ENCODE measurements at places on chromosomes 11 and 22.

DNA sequence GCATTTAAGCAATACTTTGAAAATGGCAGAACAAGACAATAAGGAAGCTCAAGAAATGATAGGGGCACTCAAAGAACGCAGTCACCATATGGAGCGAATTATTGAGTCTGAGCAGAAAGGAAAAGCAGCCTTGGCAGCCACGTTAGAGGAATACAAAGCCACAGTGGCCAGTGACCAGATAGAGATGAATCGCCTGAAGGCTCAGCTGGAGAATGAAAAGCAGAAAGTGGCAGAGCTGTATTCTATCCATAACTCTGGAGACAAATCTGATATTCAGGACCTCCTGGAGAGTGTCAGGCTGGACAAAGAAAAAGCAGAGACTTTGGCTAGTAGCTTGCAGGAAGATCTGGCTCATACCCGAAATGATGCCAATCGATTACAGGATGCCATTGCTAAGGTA, 51.9 kb downstream of the SPECC1L start:
- DNase-seq: no peak

GRCh38 chr11:20536365-20536764, 63.0 kb upstream of the SLC6A5 start:
- no peak for DNase-seq

DNA sequence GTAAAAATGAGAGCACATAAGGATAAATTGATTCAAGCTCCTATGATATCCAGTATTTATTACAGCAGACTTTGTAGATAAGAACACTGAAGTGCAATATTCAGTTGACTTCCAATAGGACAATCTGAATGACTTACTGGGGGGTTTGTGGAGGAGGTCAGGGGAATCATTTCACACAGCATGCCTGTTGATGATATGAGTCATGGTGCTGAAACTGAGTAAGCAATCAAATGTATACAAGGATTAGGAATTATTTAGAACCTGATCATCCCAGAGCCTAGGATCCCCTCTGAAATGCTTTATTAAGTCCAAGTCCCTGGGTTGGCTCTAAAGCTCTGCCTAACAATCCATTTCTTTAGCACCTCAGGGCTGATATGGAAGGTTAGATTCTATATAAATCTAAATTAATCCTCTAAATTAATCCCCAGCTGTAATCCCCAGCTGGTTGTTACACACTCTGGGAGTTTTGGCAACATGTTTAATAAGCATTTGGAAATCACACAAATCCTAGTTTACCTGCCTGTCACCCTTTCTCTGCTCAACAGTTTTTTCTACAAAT, 326.4 kb downstream of the GUCY1A2 start:
- DNase-seq: no peak

GRCh38 chr11:86117001-86117711, 48.3 kb upstream of the PICALM start:
- no peak for DNase-seq

DNA sequence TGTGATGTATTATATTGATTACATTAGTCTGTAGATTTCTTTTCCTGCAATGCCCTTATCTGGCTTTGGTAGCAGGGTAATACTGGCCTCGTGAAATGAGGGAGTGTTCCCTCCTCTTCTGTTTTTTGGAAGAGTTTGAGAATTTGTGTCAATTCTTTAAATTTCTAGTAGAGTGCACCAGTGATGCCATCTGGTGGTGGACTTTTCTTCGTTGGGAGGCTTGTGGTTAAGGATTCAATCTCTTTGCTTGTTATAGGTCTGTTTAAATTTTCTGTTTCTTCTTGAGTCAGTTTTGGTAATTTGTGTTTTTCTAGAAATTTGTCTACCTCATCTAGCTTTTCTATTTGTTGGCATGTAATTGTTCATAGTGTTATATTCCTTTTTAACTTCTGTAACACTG, 18.9 kb downstream of the SHANK3 start:
- peak; percentile 15 for DNase-seq

DNA sequence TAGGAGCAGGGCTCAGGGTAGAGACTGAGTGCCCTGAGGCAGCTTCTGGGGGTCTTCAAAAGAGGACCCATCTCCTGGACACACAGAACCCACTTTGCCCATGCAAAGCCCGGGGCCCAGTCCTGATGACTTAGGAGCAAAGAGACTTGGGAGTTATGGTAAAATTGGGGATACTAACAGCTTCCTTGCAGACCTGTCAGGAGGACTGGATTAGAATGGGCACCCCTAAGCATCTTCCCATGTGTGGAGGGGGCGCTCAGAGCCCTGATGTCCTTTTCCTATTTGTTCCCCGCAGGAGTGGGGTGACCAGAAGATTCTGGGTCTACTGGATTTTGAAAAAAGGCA, 100.0 kb downstream of the WNT7B start:
- no peak for DNase-seq

GRCh38 chr22:27108425-27109114, 451.2 kb downstream of the MIAT start:
- peak; percentile 50 for DNase-seq

DNA sequence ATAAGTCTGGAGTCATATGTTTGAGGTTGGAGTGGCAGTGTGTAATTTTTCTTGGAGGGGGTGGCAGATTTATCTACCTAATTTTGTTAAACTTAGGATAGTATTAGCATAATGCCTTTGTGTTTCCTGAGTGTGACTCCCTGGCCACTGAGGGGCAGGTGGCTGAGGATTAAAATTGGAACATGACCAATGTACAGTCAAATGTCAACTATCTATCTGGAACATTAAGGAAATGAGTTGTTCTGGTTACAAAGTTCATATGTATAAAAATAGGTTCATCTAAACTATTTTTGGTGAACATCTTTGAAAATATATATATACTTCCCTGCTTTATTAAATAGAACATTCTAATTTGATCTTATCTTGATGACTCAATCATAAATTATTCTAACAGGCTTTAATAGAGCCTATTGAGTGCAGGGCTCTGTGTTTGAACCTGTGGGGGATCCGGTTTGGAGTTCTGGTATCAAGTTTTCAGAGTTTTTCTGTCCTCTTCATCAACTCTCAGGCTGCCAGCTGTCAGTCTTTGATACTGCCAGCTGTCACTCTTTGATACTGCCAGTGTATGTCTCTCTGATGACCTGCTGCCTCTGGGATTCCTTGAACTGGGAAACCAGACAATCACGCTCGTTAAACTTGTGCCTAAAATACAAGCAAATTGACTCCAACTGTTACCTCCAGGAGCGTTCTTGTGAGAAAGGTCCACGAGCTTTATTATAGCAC, 309.6 kb downstream of the METTL15 start:
- no peak for DNase-seq

GRCh38 chr11:35066030-35066429, 72.9 kb upstream of the CD44 start:
- peak; percentile 11 for DNase-seq

- no peak for DNase-seq
Observed at GRCh38 chr22:44263547-44263946, 49.2 kb downstream of the SHISAL1 start.

GRCh38 chr22:37746366-37747079, 49.7 kb downstream of the TRIOBP start:
- no peak for DNase-seq

DNA sequence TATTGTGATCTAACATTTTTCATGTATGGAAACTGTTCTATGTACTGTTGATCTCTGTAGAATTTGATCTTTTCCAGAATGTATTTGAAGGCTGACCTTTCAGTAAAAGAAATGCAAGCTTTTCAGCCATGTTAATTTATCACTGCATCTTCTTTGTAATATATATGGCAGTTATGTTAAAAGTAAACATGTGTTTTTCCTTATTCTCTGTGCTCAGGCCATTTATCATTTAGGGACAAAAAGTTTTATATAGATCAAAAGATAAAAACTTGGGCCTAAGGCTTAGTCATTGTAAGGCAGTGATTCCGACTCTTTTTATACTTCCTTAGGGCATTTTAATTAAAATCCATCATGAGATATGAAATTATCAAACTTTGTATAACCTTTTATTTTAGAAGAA, 48.7 kb downstream of the KDM2A start:
- DNase-seq: no peak

DNA sequence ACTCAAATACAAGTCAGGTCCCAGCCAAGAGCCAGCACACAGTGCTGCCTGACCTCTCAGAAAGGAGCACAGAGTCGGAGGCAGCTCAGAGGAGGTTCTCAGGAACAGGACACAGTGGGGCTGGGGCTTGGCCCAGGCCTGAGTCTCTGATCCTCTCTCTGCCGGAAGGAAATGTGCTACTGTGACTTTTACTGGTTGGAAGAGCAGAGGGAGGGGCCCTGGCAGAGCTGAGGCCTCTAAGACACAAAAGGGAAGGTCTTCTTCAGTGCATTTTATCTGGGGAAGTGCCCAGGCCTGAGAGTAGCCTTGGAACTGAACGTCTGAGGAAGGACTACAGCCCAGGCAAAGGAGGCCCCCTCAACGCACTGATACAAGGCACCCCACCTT, 16.2 kb upstream of the CASTOR1 start:
- no peak for DNase-seq

- peak; percentile 90 for DNase-seq
Observed at GRCh38 chr11:124763156-124763947, 1.3 kb upstream of the ESAM start.

DNA sequence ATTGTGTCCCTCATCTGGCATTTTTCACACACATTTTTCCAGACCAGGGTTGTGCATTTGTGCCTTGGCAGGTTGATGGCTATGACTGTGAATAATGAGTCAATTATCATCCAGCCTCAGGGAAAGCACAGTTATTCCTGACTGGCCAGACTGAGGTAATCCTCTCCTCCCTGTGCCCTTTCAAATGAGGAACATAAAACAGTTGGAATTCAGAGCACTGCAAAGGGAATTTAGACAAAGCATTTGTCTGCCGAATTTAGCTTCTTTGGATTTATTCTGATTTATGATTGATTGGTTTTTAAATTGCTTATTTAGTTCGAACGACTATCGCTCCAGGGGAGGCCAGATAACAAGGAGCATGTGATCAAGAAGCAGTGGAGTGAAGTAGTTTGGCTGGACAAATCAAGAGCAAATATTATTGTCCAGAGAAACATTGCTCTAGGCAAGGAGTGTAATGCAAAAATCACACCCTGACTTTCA, 30.8 kb upstream of the RAG2 start:
- no peak for DNase-seq

GRCh38 chr11:20407344-20407743, 19.8 kb downstream of the PRMT3 start:
- DNase-seq: no peak

DNA sequence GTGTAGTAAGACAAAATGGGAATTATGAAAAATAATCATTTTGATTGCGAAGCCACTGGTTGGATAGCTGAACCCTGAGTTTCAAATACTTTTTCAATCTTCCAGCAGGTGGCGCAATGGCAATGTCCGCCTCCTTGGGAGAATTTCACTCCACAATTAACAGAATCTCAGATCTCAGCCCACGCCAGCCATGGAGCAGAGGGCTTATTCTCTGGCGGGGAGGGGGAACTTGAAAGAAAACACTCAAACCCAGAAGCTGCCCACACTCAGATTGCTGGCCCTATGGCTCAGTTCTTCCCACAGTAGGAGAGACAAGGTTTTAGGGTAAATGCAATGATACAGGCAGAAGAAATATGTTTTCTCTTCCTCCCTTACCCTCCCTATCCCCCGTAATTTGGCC, 38.7 kb upstream of the RCN1 start:
- DNase-seq: peak; percentile 56

DNA sequence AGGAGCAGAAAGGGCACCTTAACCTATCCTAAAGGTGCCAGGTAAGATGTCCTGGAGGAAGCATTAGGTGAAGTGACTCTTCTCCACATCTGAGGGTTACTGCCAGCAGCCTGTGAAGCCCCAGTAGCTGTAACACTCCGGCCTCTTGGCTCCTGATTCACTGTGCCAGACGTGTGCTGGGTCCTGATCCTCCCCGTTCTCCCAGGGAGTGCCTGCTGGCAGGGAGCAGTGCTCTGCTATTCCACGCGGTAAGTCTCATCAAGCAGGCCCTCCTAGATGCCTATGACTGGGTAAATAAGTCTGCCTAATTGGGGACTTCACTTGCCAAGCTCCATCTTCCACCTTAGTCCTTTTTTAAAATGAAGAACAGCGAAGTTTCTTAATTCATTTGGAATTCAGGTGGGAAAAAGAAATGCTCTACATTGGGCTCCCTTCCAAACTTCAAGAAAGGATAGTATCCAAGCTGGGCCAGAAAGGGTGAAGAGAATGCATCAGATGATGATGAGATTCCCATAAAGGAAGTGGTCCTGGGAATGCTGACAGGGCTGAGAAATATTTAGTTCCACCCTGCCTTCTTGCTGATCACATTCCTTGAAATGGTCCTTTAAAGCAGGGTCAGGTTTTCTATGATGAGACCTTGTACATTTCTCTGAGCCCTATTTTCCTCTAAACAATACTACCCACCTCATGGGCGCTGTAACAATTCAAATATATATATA, 188.0 kb downstream of the MAML2 start:
- no peak for DNase-seq

DNA sequence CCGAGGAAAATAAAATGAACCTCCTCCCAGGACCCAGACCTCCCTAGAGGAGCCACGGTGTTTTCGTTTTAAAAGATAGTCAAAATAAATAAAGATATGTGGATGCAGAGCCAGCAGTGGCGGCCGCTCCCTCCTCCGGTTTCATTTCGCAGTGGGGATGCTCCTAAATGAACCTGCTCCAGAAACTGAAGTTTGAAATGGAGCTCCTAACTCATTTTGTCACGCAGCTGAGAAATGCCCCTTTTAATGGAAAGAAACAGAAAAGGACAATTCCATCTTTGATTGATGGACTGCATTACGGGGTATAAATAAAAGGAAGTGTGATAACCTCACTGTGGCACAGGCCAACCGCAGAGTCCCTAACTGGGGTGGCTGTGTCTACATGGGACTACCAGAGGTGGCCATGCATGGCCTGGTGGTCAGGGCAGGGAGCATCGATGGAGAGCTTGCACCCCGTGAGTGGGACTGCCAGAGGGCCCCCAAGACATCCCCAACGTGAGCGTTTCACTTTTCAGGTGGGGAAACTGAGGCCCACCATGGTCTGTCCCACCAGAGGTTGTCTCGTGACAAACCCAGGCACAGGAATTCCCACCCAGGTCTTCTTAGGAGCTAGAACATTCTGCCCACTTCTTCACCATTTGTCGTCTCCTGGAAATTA, 426.6 kb downstream of the BRD1 start:
- DNase-seq: no peak

DNA sequence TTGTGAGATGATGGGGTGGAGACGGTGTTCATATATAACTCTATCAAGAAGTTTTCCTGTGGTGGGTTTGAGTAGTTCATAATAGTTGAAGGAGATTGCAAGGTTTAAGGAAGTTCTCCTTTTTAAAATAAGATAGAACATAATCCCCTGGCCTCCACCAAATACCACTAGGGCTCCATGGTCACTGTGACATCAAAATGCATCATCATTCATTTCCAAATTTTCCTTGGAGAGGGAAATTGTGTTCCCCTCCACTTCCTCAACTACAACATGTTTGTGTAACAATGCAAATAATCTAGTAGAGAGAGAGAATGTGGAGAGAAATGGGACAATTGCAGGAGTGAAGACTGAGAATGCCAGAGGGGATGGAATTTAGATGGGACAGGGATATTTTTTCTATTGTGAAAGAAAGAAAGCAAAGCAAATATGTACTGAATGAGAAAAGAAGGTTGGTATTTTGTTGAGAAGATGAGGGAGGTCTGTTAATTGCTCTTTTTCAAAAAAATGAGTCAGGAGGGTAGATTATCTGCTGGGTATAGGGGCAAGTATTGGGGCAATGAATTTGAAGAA, 33.4 kb upstream of the ZBED5 start:
- DNase-seq: no peak

GRCh38 chr11:65159012-65159411, 11.0 kb upstream of the SPDYC start:
- DNase-seq: no peak
